ENCODE measurements at places on chromosomes 2 and 18.

DNA sequence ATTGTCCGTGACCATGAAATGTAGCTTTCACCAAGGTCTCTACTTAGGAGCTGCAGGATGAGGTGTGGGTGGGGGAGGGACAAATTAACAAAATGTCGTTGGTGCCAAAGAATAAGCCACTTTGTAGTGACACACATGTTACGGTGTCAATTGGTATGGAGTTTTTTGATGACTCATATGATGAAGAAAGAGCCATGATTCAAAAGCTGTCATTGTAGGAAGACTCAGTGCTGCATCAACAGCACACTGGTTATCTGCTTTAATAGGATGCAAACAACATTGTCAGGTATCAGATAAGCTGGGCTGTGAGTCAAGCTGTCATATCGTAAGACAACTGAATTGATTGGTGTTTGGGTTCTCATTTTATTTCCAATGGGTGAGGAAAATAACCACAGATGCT lies 36.6 kb upstream of the BOD1L2 start:
- no peak for DNase-seq

DNA sequence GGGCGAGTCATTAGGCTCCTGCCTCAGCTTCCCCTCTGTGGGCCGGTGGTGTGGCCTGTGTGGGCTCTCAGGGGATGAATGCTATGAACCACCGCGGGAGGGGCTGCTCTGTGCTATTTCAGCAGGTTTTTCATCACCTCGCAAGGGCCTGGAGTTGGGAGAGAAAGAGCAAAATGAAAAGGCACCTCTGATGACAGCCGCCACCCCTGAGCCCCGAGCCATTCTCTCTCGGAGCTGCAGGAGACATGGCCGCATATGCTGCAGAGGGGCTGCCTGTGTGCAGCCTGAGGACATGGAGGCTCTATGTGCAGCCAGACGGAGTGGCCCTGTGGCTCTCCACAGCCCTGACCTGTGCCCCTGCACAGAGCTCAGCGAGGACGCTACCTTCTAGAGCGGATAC lies 96.2 kb upstream of the CTDP1 start:
- DNase-seq, result no peak

GRCh38 chr2:177611310-177611886 lies 218.8 kb downstream of the AGPS start:
- DNase-seq, result no peak

DNA sequence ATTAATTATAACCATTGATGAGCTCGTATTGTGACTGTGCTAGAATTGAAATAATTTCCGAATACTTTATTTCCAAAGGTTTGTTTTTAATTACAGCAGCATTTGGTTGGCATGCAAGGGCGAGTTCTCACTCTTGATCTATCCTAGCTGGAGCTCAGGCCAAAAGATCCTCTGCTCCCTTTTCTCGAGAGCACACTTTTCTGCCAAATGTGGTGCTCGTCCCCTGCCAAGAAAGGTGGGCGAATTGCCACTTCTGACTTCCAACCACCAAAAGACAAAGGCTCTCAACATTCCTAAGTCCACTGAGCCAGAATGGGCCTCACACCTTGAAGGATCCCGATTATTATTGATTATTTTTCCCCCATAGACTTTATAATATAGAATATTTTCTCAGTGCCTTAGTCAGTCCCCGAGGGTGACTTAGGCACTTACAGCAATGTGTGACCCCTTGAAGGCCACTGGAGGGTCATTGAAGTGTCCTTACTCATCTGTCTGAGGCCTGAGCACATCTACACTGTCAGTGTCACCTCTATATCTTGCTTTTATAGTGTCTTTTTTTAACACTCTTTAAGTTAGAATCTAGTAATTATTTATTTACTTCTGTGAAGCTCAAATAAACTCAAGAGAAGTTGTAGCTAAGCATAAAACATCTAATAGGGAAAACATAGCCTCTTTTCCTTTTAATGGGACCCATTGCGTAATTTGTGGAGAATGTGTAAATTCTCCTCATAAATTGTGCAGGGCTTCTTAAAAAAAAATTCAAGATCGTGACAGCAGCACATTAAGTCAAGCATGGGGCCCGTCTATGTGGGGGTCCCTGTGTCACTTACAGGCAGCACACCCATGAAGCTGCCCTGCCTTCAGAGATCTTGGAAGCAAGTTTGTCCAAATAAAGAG lies 98.3 kb downstream of the MEIS1 start:
- DNase-seq, result peak; percentile 40

- no peak for DNase-seq
Measured at GRCh38 chr18:48024009-48024512, 93.6 kb upstream of the SMAD2 start.

DNA sequence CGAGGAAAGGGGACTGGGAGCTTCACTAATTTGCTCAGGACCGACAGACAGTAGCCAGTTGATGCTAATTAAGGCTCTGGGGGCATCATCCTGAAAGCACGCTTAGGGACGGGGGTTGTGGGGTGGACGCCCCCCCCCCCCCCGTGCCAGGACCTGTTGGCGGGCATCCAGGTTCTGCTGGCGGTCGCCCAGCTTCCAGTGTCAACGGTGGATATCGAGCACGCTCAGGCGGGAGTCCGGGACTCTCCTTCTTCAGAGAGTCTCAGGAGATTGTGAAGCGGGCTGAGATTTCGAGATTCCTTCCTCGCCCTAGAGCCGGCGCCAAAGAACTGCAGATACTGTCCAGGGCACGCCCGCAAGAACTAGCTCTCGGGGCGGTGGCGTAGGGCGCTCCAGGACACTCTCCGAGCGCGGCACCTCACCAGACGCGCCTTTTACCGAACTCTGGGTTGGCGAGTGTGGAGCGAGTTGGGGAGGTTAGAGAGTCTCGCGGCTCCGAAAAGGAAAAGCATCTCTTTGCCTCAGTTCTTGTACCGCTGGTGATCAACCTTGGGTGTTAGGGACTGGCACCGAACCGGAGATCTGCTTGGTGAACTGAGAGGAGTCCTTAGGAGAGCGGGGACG lies 5.6 kb downstream of the RAX start:
- DNase-seq, result no peak

DNA sequence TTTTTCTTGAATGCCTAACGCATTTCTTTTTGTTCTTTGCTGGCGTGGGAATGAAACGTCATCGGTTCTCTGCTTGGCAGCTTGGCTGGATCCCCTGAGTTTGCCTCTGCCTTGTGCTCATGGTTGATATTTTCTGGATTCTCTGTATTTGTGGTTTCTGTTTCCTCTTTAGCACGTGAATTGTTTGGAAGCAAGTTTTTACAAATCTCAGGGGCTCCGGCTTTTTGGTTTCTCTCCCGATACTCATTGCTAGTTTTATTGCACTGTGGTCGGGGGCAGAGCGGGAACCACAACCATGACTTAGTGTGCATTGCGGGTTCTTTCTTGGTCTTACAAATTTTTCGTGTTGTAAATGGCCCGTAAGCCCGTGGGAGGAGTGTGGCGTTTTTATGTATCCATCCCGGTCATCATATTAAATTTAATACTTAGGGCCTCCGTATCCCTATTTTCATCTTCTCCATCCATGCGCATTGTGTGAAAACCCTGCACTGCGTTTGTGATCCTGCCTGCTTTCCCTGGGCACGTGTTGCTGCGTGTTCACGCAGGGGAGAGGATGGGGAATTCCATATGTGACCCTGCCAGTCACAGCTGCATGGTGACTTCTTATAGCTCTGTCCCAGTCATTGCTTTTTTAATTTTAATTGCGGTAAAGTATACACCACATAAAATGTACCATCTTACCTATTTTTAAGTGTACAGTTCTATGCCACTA lies 9.4 kb downstream of the RAMP1 start:
- DNase-seq, result no peak

GRCh38 chr2:68345129-68345875 lies 19.8 kb upstream of the PLEK start:
- no peak for DNase-seq

GRCh38 chr2:100813527-100813926 lies 6.4 kb upstream of the NPAS2 start:
- no peak for DNase-seq

- no peak for DNase-seq
Measured at GRCh38 chr2:144914622-144915318, 394.9 kb upstream of the ZEB2 start.

DNA sequence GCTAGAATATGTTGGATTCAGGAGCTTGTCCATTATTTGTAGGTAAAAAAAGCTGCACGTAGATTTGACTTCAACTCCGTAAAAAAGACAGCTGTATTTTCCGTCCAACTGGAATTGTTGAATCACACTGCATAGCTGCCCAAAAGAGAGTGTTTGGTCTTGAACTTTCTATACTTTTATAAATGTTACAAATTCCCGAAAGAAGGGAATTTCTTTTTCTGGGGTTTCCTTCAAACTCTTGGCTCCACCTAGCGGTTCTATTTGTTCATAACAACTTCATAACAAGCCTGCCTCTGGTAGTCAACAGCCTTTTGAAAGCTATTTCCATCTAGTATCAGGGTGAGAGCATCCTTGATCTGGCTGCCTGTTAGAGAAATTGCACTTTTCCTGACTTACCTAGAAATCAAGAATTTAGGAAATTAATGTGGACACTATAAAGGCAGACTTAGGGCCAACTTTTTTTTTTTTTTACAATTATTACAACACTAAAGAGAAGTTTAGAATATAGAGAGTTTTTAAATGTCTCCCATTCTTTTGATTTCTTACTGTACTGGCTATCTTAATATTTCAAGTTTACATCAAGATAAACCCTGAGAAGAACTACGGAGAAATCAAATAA lies 48.1 kb downstream of the TMEM185B start:
- peak; percentile 28 for DNase-seq

GRCh38 chr18:47413327-47413726 lies 161.9 kb upstream of the SKOR2 start:
- DNase-seq, result no peak

GRCh38 chr2:61557381-61557780 lies 19.2 kb upstream of the XPO1 start:
- no peak for DNase-seq

DNA sequence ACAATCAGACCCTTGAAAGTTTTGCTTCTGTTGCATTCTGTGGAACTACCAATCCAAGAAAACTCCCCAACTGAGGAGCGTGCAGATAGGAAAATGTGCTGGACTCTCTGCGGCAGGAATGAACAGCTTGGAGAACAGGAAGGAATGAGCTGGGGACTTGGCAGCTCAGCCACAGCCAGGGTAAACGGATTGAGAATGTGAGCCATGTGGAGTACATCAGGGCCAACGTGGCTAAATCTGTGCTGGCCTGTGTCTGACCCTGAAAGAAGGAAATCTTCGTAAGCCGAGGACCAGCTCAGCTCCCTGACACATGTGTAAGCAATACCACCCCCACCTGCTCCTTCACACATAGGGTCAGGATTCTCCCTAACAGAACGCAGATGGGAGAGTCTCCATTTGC lies 1023.7 kb downstream of the BCL11A start:
- DNase-seq, result no peak

DNA sequence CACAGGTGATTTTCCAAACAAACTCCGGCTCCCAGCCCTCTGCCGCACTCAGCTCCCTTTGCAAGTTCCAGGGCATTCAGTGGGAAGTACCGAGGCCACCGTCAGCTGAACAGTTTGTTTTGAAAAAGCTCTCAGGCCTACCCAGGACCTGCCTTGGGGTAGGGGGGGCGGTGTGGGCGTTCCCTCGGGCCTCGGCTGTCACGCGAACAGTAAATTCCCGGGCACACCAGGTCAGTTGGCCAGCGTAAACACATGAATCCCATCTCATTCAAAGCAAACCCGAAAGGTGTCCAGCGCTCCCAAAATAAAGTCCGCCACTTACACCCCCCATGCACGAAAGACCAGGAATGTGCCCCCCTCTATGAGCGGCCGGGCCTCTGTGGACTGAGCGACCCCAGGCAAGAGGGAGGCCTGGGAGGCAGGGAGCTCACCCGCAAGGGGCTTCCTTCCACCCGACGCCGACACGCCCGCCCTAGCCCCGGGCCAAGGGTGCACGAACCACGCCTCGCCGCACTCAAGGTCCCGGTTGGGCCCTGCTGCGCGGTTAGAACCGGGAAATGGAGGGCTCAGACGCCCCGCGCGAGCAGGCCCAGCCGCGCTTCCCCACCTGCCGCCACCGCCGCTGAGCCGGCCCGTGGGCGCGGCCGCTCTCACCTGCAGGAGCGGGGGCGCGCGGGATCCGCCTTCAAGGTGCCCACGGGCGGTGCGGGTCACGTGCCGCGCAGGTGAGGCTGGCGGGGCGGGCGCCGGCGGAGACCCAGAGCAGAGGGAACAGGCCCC lies at the start of gene WDSUB1:
Gene WDSUB1 (minus strand): TSS at position 775 of the 780 bp plus-strand sequence. CDS start 3,634 bp downstream, outside the sequence.
- DNase-seq, result peak; percentile 52

GRCh38 chr2:30693821-30694281 lies 113.4 kb downstream of the CAPN13 start:
- DNase-seq, result no peak

DNA sequence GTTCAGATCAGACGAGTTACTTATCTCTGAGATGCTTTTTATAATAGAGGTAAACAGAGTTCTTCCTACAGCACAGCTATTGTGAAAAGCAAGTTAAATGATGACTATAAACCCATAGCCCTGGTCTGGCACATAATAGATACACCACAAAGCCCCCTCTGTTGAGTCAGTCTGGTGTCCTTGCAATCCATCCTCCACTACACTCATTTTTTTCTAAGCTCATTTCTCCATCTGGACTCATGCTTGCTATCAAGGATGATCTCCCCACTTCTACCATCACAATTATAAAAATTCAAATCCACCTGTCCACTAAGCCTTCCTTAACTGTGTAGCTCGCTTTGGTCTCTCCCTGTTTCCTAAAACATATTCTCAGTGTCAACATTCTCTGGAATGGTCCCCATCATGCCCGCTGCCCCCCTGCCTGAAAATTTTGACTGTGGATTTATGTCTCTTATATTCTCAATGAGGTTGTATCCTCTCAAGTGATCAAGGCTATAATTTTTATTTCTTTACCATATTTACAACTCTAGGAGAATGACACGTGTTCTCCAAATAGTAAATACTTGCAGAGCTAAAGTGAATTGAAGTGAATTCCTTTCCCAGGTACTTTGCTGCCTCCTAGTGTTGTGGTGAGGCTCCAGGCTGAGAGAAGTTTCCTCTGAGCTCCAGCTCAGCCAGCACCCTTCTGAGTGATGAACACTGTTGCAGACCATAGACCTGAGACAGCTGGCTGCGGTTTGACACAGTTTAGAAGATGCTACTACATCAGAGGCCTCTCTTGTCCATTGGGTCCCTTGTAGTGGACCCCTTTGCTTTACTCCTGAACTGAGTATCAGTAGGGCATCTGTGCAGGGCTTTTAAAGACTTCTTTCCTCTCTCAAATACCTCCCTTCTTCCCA lies 108.7 kb downstream of the DPP10 start:
- DNase-seq, result no peak

GRCh38 chr2:167817422-167817821 lies 430.0 kb downstream of the STK39 start:
- DNase-seq, result no peak

GRCh38 chr2:207256476-207257207 lies 90.9 kb upstream of the KLF7 start:
- no peak for DNase-seq

DNA sequence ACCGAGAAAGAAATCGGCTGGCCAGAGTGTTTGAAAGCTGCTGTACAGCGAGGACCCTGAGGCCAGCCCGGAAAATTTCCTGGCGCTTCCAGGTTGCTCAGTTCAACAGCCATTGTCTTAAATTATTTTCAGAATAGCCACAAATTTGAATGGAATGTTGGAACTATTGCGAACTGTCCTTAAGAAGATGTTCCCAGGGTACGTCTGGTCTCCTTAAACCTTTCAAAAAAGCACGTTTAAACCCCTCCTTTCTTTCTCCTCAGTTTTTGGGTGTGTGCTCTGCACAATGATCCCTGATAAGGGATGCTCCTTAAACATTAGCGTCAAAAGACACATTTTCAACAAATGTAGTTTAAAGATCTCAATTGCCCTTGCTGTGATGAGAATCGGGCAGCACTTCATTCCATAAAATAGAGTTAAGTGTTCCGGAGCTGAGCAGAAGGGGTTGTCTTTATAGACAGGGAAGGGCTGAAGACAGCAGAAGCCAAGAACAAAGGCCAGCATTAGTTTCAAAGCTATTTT lies 14.5 kb upstream of the LPIN2 start:
- DNase-seq, result no peak

GRCh38 chr2:56940054-56940453 lies 756.3 kb downstream of the CCDC85A start:
- DNase-seq, result no peak

Data from DMS79 (cell line).